ENCODE measurements at places on chromosomes 5 and 9. TPM values are rescaled to one million over a fixed set of nuclear protein-coding genes. Genes with fewer than 3 reads are reported as not detected.

- no peaks in the 10 kb centered on the region for H3K36me3 ChIP-seq
- DNase-seq = no peak
Measured at GRCh38 chr5:152813526-152813925, 408.4 kb upstream of the NMUR2 start.

SPINK13 gene
- not detected for total RNA-seq

GRCh38 chr9:114034661-114035062 lies 43.4 kb downstream of the AMBP start:
- no peak overlapping the region for H3K27ac ChIP-seq
- H3K4me3 ChIP-seq = no peak overlapping the region
- no peaks in the 10 kb centered on the region for H3K4me1 ChIP-seq
- H3K36me3 ChIP-seq = peaks cover 28% of the 10 kb centered on the region
- no peaks in the 10 kb centered on the region for H3K27me3 ChIP-seq

DMXL1 gene
- total RNA-seq = 50.8 TPM

CCDC192 gene
- not detected for total RNA-seq

- no peak overlapping the region for H3K4me3 ChIP-seq
- H3K27me3 ChIP-seq = no peaks in the 10 kb centered on the region
- no peak overlapping the region for H3K27ac ChIP-seq
- no peak for DNase-seq
Measured at GRCh38 chr9:19995619-19996018, 206.8 kb upstream of the SLC24A2 start.

- peaks cover 34% of the 10 kb centered on the region for H3K4me1 ChIP-seq
- no peaks in the 10 kb centered on the region for H3K27me3 ChIP-seq
- H3K4me3 ChIP-seq = no peak overlapping the region
- no peaks in the 10 kb centered on the region for H3K36me3 ChIP-seq
- no peak overlapping the region for H3K27ac ChIP-seq
Measured at GRCh38 chr5:112960315-112960714, 16.3 kb upstream of the DCP2 start.

- no peaks in the 10 kb centered on the region for H3K4me1 ChIP-seq
- no peak for DNase-seq
- H3K27me3 ChIP-seq = no peaks in the 10 kb centered on the region
- H3K27ac ChIP-seq = no peak overlapping the region
- H3K4me3 ChIP-seq = no peak overlapping the region
Measured at GRCh38 chr9:1460143-1460769, 410.1 kb downstream of the DMRT2 start.
